ENCODE measurements at places on chromosomes 4 and X. TPM values are rescaled to one million over a fixed set of nuclear protein-coding genes. Genes with fewer than 3 reads are reported as not detected.

- peaks cover 3% of the 10 kb centered on the region for H3K36me3 ChIP-seq
- H3K27ac ChIP-seq: no peak overlapping the region
- no peaks in the 10 kb centered on the region for H3K4me1 ChIP-seq
- H3K4me3 ChIP-seq: no peak overlapping the region
Observed at GRCh38 chr4:145885666-145886065, 53.0 kb downstream of the ZNF827 start.

The CDX4 gene
- not detected for total RNA-seq

- no peaks in the 10 kb centered on the region for H3K36me3 ChIP-seq
- H3K4me3 ChIP-seq: no peak overlapping the region
- no peak overlapping the region for H3K27ac ChIP-seq
- no peaks in the 10 kb centered on the region for H3K4me1 ChIP-seq
Observed at GRCh38 chrX:35809781-35810180, 11.6 kb downstream of the MAGEB16 start.

The CT45A3 gene
- total RNA-seq: not detected

DNA sequence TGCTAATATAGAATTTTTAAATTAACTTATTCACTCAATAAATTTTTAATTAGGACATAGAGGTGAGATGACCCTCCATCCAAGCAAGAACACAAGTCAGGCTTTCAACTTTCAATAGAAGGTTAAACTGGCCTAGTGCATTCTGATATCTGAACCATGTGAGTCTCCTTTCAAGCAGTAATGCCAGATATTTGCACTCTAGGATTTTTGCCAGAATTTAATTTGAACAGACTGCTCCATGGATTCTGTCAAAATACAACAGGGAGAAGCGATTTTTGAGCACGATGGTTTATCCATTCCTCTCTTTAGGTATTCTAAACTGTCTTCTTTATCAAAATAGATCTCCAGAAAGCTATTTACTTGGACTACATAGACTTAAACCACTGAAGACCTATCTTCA lies 72.0 kb upstream of the DCLK2 start:
- H3K27me3 ChIP-seq: no peaks in the 10 kb centered on the region
- no peaks in the 10 kb centered on the region for H3K36me3 ChIP-seq
- H3K27ac ChIP-seq: no peak overlapping the region
- no peaks in the 10 kb centered on the region for H3K4me1 ChIP-seq
- H3K4me3 ChIP-seq: no peak overlapping the region
- DNase-seq: no peak

The VCX2 gene
- not detected for total RNA-seq

DNA sequence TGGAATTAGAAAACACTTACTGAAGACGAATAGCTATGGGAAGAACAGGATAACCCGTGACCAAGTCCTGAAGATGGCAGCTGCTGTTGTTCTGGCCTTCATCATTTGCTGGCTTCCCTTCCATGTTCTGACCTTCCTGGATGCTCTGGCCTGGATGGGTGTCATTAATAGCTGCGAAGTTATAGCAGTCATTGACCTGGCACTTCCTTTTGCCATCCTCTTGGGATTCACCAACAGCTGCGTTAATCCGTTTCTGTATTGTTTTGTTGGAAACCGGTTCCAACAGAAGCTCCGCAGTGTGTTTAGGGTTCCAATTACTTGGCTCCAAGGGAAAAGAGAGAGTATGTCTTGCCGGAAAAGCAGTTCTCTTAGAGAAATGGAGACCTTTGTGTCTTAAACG lies 2.4 kb downstream of the AGTR2 start:
- H3K4me3 ChIP-seq: no peak overlapping the region
- no peak overlapping the region for H3K27ac ChIP-seq
- no peaks in the 10 kb centered on the region for H3K27me3 ChIP-seq
- no peak for DNase-seq
- H3K4me1 ChIP-seq: no peaks in the 10 kb centered on the region

- H3K4me3 ChIP-seq: no peak overlapping the region
- no peak overlapping the region for H3K27ac ChIP-seq
- no peaks in the 10 kb centered on the region for H3K36me3 ChIP-seq
- no peaks in the 10 kb centered on the region for H3K4me1 ChIP-seq
- DNase-seq: no peak
Observed at GRCh38 chrX:154602766-154603437, 16.2 kb downstream of the CTAG1B start.

DNA sequence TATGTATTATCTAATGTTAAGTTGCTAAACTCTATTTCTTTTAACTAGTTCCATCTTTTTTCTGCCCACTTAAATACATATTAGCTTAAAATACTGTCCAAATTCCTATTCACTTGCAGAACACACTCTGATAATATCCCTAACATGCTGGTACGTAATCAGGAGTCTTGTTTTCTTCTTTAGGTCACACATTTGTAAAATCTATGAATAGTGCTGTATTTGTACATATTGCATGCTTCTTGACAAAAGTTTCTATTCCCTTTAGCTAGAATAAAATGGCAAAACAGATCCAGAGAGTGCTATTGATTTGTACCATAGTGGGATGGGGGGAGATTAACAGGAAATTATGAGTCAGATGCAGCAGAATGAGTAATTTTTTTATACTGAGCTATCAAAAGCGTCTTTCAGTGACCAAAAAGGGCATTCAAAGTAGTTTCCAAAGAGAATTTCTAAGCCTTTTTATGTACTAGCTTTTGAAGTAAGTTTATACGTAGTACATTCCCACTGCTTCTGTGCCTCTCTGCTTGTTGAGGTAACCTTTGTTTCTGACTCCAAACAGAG lies 126.5 kb downstream of the PTPN13 start:
- no peak overlapping the region for H3K4me3 ChIP-seq
- no peaks in the 10 kb centered on the region for H3K27me3 ChIP-seq
- H3K4me1 ChIP-seq: no peaks in the 10 kb centered on the region
- DNase-seq: no peak
- H3K36me3 ChIP-seq: no peaks in the 10 kb centered on the region

- no peak for DNase-seq
- H3K4me1 ChIP-seq: peaks cover 2% of the 10 kb centered on the region
- H3K4me3 ChIP-seq: no peak overlapping the region
- no peaks in the 10 kb centered on the region for H3K36me3 ChIP-seq
- H3K27me3 ChIP-seq: no peaks in the 10 kb centered on the region
Observed at GRCh38 chr4:87041141-87041540, 106.3 kb downstream of the AFF1 start.

DNA sequence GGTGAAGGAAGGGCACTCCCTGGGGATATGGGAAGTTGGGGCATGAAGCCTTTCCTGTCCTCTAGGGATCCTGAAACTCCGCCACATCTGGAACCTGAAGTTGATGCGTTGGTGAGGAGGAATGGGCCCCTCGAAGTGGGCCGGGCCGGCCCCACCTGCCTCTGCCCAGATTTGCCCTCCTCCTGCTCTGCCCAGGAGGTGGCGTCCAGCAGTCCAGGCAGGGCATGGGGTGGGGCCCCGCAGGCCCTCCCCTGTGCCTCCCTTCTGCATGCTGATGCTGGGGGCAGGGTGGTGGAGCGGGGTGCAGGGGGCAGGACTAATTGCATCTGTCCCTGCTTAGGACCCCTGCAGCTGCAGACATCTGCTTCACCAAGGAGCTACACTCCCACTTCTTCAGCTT lies 1.8 kb downstream of the TAFAZZIN start:
- H3K27me3 ChIP-seq: no peaks in the 10 kb centered on the region
- H3K27ac ChIP-seq: peak overlapping the region; percentile 56
- peaks cover 2% of the 10 kb centered on the region for H3K4me1 ChIP-seq
- DNase-seq: no peak
- no peak overlapping the region for H3K4me3 ChIP-seq

The FOXR2 gene
- not detected for total RNA-seq

All from T-cell (primary cell).